ENCODE measurements at places on chromosomes 1 and 21.

GRCh38 chr1:245124644-245125043 lies 30.1 kb upstream of the KIF26B start:
- no peak for DNase-seq

DNA sequence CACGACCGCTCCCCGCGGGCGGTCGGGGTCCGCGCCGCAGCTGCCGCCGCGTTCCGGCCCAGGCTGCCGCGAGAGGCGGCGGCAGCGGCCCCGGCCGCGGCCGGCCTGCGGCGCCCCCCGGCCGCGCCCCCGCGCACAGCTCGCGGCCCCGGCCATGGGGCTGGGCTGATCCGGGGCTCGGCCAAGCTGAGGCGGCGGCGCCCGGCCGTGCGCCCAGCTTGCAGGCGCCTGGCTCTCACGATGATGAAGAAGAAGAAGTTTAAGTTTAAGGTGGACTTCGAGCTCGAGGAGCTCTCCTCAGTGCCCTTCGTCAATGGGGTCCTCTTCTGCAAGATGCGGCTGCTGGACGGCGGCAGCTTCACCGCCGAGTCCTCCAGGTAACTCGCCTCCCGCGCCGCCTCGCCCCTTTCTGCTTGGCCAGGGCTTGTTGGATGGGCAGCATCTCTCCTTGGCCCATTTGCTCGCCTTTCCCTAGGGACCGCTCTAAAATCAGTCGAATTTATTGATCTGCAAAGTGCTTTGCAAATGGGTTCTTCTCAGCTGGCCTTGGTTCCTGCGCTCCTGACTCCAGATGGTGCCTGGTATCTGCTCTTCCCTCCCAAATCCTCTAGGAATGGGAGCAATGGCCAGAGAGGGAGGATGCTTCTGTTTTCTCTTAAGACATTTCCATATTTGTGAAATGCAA lies 431 bp downstream of the EEIG2 start:
- no peak for DNase-seq

GRCh38 chr1:226635456-226635941 lies 86.9 kb downstream of the STUM start:
- DNase-seq, result no peak

DNA sequence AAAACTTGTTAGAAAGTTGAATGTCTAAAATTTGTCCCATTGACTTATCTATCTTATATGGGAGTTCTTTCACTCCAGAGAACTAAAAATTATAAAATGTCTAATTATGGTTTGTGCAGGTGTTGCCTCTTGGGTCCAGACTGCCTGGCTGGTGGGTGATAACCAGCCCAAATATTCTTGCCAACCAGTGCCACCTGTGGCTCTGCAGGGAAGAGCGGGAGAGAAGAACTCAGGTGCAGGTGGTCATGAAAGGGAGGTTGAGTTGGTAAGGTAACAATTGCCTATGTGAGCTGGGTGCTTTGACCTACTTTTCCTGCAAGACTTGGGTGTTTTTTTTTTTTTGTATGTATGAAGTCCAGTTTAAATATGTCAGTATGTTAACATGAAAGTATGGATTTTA lies 10.2 kb downstream of the RPS6KC1 start:
- DNase-seq, result no peak

GRCh38 chr1:112956544-112957132 lies 642 bp upstream of the SLC16A1 start:
- peak; percentile 18 for DNase-seq

DNA sequence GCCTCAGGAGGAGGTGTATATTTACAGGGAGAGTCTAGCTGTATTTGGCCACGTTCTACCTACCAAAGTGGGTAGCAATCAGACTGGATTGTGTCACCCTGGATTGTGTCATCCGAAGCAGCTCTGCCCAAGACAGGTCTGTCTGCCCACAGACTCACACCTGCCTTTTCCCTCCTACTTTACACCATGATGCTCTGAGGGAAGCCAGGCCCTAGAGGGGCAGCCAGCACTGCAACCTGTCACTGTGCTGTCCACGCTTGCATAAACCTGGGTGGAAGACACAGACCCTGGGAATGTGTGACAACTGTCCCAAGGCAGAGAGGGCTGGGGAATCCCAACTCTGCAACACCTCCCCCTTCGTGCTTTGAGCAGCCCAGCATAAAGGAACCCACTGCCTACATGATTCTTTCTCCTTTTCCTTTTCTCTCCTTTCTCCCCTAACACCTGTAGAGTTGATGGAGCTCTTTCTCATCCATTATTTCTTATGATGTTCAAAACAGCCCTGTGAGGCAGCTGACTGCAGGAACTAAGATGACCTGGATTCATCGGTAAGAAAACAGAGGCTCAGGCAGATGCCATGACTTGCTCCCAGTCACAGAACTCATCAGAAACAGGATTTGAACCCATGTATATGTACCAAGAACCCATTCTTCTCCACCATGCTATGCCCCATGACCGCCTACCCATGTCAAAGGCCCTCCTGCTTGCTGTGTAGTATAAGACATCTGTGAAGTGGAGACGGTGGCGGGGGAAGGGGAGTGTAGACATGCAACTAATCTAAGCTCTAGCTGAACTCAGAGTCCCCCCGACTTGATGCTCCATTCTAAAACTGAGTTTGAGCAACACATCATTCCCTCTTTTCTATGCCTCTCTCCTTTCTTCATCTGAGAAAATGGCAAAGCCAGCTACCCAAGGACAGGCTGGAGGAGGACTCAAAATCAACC lies 55.9 kb downstream of the ITPKB start:
- no peak for DNase-seq

DNA sequence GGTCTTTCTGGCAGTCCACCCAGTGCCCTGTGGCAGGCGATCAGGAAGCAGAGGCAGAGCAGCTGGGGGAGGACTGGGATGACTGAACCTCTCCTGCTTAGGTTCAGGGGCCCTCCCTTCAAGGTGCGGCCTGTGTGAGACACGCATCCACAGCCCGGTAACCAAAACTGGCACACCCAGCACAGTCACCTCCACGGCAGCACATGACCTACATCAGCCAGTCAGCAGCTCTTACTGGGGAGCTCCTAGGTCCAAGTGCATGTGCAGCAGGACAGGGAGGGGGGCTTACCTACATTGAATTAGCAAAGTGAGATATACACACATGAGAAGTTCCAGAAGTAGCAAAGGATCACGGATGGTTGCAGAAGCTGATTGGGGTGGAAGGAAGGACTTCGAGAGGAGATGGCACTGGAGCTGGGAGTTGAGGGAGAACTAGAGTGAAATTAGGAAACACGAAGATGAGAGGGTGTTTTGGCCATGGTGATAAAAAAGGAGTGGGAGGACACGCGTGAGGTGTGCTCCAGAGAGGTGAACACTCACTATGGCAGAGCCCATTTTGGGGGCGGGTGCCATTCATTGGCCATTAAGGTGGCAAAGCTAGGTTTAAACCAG lies 51.4 kb upstream of the IRF2BP2 start:
- no peak for DNase-seq

GRCh38 chr21:32770871-32771523 lies 558 bp downstream of the PAXBP1 start:
- no peak for DNase-seq

GRCh38 chr1:59013276-59013927 lies 229.6 kb upstream of the JUN start:
- peak; percentile 13 for DNase-seq

- DNase-seq, result peak; percentile 20
Measured at GRCh38 chr1:21397813-21398188, 42.1 kb upstream of the NBPF3 start.

- no peak for DNase-seq
Measured at GRCh38 chr1:9646037-9646436, 5.5 kb upstream of the PIK3CD start.

- DNase-seq, result no peak
Measured at GRCh38 chr1:244344001-244344400, 107.7 kb downstream of the ADSS2 start.

GRCh38 chr1:214317734-214318133 lies 36.8 kb downstream of the SMYD2 start:
- DNase-seq, result no peak

DNA sequence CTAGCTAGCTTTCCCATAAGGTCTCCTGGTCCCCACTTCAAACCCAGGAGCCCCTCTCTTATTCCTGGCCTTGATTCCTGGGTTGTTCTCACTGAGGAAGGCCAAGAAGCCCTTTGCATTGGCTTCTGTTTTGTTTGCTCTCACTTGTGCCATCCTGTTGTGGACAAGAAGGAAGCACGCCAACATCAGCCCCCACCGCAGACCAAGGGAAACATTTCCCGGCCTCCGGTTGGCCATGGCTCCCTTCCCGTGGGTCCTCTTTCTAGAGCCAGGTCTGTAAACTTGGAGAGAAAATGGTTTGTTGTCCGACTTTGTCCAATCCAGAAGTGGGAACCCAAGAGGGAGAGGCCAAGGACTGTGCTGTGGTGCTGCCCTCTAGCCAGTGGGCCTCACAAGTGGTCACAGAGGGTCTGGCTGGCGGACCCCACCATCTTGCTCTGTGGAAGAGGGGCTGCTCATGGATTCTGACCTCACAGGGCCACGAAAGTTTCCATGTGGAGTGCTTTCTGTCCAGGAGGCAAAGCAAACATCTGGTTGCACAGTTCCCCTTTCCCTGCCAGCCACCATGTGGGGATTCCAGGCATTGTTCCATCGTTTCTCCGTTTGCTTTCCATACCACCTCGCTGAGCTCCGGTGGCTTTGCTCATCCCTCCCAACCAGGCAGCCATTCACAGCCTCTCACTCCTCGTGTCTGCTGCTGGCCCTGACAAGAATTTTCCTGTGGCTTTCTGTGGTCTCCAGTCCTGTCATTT lies 18.9 kb upstream of the TENT5C start:
- DNase-seq, result no peak

DNA sequence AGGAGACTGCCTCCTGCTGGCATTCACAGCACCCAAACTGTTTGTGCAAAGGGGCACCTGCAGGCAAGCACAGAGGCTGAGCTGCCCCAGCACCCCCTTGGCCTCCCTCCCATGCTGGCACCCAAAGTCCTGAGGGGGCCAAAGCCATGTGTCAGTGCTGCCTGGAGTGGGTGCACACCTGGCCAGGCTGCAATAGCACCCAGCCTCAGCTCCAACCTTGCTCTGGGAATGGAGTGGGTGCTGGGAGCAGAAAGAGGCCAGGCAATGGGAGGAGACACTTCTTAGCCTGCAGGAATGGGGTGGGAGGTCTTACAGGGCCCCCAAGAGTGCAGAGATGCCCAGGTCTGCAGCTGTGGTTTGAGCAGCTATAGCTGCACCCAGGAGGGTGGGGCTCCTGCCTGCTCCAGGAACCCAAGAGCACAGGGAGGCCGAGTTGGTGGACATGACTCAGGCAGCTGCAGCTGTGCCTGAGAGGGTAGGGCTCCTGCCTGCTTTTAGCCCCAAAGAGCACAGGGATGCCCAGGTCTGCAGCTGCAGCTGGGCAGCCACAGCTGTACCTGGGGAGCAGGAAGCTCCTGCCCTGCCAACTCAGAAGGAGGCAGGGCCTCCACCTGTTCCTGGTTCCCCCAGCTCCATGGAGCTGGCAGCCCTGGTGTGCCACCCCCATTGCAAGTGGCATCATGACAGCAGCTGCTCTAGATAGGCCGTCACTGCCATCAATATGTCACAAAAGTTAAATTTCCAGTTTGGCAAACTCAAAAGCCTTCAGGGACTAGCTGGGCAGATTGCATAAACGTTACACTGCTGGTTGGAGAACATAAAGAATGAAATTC lies 5.3 kb upstream of the CHD1L start:
- DNase-seq, result no peak

DNA sequence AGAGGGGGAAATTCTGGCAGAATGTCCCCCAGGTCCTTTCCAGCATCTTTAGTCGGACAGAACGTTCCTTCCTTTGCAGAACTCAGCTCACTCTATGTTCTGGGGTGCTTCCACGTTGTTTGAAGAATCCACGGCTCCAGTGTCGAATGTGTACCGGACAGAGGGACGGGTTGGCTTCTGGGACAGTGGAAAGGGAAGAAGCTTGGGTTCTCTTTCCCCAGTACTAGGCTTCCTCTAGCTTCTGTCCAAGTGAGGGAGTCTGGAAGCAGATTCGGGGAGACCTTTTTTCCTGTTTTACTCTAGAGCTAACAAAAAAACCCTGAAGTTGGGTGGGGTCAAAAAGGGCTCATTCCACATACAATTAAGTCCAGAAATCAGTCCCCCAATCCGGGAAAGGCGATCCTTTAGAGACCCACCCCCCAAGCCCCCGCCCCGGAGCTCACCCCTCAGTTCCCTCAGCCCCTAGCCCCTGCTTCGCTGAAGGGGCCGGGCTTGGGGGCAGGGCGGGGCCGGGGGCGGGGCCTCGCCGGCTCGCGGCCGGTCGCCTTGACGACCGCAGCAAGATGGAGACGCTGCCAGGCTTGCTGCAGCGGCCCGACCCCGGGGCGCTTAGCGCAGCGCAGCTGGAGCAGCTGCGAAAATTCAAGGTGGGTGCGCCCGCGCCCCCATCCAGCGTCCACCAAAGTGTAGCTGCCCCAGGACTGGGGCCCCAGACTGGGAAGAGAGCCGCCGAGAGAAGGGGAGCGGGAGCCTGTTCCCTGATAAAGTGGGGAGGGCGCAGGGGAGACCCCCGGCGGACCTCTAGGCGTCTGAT lies at the start of gene RIIAD1:
Gene RIIAD1, plus strand, starts transcription at position 549 of the 814 bp plus-strand sequence. Its CDS starts 15 bp downstream, at position 564.
- no peak for DNase-seq

DNA sequence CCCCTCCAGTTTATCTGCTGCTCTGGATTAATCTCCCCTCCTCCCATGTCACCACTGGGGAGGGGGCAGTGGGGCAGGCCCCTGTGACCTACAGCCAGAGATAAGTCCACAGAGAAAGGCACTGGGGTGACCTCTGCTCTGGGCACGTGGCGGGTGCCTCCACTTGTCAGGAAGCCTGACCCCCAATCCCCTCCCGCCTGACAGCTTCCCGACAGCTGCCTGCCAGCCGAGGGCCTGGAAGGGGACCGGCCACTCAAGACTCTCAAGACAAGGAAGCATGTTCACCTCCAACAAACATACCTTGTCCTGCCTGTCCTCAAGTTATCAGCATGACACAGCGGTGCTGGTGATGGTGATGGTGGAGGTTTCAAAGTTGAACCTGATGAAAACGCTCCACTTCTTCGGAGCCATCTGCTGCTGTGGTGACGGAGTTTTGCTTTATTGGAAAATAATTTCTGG lies 3.2 kb upstream of the FAAP20 start:
- no peak for DNase-seq

DNA sequence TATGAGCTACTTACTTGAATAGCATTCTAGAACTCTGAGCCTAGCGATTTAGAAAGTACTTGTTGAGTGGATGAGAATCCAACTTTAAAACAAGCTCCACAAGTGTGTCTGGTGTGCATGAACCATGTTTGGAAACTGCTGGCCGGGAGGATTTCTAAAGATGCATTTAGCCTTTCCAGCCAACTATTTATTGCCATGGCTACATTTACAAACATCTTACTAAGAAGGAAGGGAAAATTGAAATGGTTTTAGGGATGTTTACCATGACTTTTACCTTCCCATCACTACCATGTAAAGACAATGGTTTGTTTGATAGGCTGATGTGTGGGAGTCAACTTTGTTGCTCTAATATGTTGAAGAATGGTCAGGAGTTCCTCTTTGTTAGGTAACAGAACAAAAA lies 37.7 kb upstream of the ARHGAP29 start:
- no peak for DNase-seq

Measured in iPS DF 6.9 (cell line).